Fibroblast of lung (primary cell): ENCODE measurements at places on chromosomes 12 and 14.

DNA sequence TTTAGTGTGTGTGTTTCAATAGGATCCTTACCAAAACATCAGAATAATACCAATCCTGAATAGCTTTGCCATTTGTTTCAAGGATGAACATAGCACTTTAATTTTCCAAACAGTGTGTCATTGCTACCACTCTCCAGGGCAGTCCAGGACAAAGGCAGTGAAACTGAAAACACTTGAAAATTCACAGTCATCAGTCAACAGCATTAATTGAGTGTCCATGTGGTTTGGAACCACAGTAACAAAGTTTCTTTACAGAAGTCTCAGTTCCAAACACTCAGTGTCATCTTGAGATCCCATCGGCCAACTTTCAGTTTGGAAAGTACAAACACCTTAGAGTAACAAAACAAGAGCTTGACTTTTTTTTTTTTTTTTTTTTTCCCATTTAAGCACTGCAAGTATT is 228.4 kb upstream of the SOX5 start:
- no peak for DNase-seq

- DNase-seq, result no peak
Observed at GRCh38 chr14:97581016-97581415, 783.8 kb downstream of the VRK1 start.

DNA sequence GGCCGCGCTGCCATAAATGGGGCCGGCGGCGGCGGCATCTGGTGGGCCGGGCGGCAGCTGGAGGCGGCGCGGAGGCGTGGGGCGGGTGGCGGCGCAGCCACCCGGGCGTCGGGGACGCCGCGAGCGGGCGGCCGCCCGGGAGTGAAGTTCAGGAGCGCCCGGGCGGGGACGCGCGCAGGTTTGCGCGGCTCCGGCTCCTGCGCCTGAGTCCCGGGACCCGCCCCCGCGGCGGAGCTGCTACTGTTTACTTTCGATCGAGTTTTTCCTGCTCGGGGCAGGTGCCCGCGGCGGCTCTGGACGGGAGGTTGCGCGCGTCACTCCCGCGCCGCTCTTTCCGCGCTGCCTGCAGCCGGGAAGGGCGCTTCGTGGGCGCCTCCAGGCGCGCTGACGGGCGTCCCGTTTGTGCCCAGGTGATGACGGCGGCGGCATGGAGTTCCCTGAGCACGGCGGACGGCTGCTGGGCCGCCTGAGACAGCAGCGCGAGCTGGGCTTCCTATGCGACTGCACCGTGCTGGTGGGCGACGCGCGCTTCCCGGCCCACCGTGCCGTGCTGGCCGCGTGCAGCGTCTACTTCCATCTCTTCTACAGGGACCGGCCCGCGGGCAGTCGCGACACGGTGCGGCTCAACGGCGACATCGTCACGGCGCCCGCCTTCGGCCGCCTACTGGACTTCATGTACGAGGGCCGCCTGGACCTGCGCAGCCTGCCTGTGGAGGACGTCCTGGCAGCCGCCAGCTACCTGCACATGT is at the start of gene ZBTB42:
ZBTB42 (plus strand) TSS at position 331 of the 749 bp plus-strand sequence; CDS start at position 428, 97 bp downstream.
- peak; percentile 39 for DNase-seq

GRCh38 chr14:62144863-62145262 is 382.6 kb downstream of the SNAPC1 start:
- DNase-seq, result peak; percentile 9

- DNase-seq, result no peak
Observed at GRCh38 chr12:94384030-94384429, 75.6 kb downstream of the CEP83 start.

DNA sequence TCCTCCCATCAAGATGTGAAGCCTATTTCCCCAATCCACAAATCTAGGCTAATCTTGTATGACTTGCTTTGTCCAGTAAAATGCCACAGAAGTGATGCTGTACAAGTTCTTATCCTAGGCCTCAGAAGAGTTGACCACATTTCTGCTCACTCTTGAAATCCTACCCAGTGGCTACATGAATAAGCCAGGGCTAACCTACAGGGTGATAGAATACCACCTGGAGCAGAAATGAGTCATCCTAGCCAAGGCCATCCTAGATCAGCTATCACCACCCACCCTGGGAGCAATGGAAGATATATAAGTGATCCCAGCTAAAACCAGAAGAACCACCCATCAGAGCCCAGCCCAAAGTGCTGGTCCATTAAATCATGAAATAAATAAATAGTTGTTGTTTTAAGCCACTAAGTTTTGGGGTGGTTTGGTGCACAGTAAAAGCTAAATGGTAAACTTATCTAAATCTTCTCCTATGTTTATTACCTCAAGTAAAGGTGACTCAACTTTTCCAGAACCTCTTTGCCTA is 105.1 kb downstream of the RPS29 start:
- no peak for DNase-seq

DNA sequence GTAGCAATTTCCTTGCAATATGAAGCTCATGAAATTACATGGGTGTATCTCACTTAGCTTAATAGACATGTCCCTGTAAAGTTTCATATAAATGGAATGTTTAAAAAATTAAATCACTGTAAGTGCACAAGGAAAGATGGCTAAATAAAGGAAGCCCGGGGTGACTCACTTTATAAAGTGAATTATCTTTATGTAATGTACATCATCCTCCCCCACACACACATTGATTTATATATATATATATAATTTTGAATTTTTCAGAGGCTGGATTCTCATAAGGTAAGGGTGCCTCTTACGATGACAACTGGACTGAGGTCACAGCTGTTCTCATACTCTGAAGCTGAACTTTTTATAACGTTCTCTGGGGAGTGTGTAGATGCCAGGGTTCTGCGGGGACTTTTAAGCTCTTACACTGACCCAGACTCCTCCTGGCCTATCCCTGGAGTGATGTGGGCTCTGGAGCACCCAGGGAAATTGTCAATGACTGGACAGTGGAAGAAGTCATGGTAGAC is 108.7 kb upstream of the HIF1A start:
- DNase-seq, result no peak

GRCh38 chr12:92877904-92878303 is 51.2 kb downstream of the EEA1 start:
- no peak for DNase-seq

- no peak for DNase-seq
Observed at GRCh38 chr14:101873991-101874390, 90.4 kb upstream of the DYNC1H1 start.

DNA sequence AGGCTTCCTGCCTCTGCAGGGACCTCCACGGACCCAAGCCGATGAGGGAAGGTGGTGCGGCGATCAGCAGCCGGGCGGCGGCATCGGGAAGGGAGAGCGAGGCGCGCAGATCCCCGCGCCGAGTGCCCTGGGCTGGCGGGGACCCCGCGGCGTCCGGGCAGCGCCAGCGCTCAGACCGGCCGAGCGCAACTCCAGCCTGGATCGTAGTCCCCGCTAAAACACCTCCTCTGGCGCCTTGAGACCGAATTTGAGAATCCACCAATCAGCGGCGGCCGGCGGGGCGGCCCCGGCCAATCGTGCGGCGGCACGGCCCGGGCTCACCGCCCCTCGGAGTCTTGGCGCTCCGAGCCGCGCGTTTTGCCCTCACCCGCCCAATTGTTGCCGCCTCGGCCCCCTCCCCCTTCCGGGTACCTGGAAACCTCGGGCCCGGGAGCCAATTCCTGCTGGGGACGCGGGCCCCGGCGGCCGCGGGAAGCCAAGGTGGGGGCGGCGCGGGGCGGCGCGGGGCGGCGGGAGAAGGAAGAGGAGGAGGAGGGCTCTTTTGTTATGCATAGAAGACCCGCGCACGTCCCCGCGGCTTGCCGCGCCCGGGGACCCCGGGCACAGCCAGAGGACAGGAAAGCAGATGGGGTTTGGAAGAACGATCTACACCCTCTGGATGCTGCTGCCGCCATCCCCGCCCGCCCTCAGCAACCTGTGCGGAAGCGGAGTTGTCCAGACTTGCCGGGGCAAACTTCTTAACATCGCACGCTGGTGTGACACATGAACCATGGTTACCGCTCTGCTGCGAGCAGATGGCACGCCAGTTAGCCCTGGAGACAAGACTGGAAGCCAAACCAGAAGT is at the start of gene E2F7:
E2F7 (minus strand) TSS at position 209 of the 844 bp plus-strand sequence. CDS start 934 bp downstream, outside the sequence.
- DNase-seq, result peak; percentile 88

- DNase-seq, result no peak
Observed at GRCh38 chr12:75820071-75820470, 211.5 kb downstream of the PHLDA1 start.

GRCh38 chr12:65508276-65509035 is 230.0 kb downstream of the MSRB3 start:
- DNase-seq, result no peak

DNA sequence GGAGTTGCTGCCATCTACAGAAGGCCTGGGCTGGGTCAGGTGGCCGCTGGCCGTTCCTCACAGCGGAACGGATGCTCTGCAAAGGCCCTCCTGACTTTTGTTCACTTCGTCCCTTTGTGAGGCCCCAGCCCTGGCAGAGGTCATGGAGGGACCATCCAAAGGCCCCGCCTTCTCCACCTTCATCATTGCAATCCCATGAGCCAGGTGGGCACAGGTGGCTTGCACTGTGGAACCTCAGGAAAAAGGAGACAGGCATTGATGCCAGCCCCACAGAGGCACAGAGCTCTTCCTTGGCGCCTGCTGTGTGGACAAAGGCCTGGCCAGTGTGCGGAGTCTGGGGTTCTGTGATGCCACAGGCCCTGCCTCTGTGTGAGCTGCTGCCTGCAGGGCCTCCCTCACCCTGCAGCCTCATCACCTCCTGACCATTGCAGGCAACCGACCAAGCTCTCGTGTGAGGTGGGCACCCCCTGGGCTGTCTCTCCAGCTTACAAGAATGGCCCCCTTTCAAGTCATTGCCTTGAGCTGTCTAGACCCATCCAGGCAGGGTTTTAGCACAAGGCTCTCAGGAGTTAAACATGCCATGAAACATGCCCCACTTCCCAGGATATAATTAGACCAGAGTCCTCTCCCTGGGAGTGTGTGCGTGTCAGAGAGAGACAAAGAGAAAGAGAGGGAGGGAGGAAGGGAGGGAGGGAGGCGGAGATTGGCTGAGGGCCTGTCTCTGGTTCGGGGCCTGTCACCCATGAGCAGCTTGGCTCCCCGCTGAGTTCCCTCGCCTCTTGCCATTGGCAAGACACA is 19.3 kb downstream of the NFKBIA start:
- DNase-seq, result peak; percentile 89

- no peak for DNase-seq
Observed at GRCh38 chr12:120249266-120249874, 16.2 kb downstream of the PXN start.

GRCh38 chr12:121712461-121713256 is at the start of gene TMEM120B:
Gene TMEM120B, plus strand, starts transcription at chr12:121712752. Its CDS starts 144 bp downstream, at chr12:121712896.
- DNase-seq, result peak; percentile 63

DNA sequence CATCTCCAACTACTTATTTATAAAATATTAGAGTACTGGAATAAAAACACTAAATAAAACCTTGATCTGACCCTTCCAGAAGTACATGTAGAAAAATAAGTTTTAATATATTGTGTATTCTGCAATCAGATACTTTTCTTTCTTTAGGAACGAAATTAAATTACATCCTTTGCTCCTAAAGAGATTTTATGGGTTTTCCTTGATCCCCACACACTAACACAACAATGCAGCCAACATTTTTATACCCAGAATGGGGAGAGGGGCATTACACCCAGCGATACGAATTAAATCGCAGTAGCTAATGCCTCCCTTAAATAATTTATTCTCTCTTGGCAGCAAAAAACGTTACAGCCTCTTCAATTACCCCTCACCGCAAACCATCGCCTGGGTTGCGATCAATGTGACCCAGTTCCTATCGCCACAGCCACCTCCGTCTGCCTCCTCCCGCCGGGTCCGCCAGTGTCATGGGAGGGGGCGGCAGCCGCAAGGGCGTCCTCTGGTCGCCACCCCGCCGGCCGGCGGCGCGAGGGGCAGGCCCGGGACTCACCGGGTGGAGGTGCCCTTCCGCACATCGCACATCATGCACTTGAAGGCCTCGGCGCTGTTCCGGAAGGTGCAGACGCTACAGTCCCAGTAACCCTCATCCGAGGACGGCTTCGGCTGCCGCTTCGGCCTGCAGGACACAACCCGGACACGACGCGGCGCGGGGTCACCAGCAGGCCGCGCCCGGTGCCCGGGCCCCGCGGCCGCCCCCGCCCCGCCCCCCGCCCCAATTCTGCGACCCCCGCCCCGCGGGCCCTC is 796 bp downstream of the YAF2 start:
- peak; percentile 83 for DNase-seq

DNA sequence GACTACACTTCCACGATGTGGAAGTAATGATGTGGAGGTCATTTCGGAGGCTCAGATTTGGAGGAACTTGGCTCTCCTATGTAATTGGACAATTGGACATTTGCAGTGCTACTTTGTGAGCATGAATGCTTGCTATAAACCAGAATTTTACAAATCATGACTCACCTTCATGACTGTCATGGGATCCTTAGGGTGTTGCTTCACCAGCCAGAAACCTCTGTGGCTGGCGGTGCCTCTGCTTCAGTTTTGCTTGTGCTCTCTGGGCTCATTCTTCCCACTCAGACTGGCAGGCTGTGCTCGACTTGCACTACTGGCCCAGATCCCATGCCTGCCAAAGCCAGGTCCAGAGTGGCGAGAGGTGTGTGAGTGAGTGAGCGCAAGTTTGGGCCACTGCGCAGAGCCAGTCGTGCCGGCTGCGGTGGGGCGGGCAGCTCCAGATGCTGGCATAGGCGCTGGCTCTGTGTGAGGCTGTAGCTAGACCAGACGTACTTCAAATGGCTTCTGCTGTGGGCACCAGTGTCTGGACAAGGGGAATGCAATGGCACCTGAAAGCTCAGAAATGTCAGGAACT is 387.8 kb downstream of the AEBP2 start:
- DNase-seq, result peak; percentile 13

- no peak for DNase-seq
Observed at GRCh38 chr14:55481769-55482168, 41.4 kb upstream of the TBPL2 start.

DNA sequence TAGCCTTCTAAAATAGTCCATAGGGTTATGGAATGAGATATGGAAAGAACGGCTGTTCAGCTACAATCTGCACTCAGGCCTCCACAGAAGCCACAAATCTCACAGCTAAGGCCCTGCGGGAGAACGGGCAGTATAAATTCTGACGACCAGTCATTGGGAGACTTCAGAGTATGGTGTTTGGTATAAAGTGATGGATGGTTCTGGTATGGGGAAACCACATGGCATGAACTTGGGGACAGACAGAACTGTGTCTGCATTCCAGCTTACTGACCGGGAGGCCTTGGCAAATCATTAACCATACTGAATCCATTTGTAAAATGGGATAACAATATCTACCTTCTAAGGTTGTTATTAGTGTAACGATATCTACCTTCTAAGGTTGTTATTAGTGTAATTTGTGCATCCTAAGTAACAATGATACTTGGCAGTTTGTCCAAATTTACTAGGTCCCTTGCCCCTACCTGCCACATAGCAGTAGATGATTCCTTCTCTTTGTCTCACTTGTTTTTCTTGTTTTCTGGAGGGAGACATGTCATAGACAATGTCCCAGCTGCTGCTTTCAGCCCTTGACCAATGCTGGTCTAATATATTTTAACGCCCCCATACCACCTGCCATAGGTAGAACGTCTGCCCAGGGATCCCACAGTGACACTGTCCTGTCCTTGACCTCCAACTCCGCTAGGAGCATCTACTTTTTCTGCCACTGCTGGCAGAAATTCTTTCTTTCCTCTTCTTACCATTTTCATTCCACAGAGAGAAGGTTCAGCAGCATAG is 6.8 kb downstream of the CDKL1 start:
- no peak for DNase-seq
